Pancreas (tissue), 10 donors: ENCODE measurements at places on chromosomes 2 and 18. TPM values are rescaled to one million over a fixed set of nuclear protein-coding genes. Genes with fewer than 3 reads are reported as not detected.

GRCh38 chr2:62573137-62573731 lies 67.2 kb upstream of the TMEM17 start:
- H3K36me3 ChIP-seq: no peaks in the 10 kb centered on the region
- no peaks in the 10 kb centered on the region for H3K27me3 ChIP-seq
- H3K4me3 ChIP-seq: no peak overlapping the region
- DNase-seq: no peak

Gene POTEF
- not detected for total RNA-seq

Gene SLC16A14
- total RNA-seq: 0.49 TPM

Gene SLC38A11
- 2.0 TPM for total RNA-seq

DNA sequence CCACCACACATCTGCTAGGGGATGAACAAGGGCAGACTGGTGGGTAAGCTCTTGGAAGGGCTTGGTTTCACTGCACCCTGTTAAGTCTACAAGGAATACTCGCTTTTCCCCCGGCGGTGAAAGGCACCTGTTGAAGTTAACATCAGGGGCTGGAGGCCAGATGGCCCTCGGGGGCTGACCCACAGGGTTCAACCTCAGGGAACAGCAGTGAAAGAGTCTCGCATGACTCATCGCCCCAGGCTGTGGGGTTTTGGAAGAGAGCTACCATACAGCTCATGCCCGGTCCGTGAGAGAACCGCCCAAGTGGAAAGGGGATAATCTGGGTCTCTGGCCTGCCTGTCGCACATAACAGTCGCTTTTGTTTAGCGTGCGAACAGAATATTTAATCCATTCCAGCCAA lies 748.0 kb downstream of the DPP10 start:
- no peak for DNase-seq
- H3K27ac ChIP-seq: no peak overlapping the region
- H3K4me1 ChIP-seq: no peaks in the 10 kb centered on the region

GRCh38 chr2:82501217-82501616 lies 1957.9 kb downstream of the SUCLG1 start:
- no peak overlapping the region for H3K4me3 ChIP-seq
- DNase-seq: no peak
- no peak overlapping the region for H3K27ac ChIP-seq
- H3K27me3 ChIP-seq: no peaks in the 10 kb centered on the region
- no peaks in the 10 kb centered on the region for H3K36me3 ChIP-seq
- no peaks in the 10 kb centered on the region for H3K4me1 ChIP-seq

Gene GPR39
- total RNA-seq: 3.7 TPM

GRCh38 chr18:43719267-43719795 lies 442.0 kb upstream of the SYT4 start:
- no peaks in the 10 kb centered on the region for H3K27me3 ChIP-seq
- H3K4me1 ChIP-seq: no peaks in the 10 kb centered on the region
- no peak for DNase-seq
- no peak overlapping the region for H3K27ac ChIP-seq
- no peak overlapping the region for H3K4me3 ChIP-seq

Gene CCBE1
- 0.14 TPM for total RNA-seq

DNA sequence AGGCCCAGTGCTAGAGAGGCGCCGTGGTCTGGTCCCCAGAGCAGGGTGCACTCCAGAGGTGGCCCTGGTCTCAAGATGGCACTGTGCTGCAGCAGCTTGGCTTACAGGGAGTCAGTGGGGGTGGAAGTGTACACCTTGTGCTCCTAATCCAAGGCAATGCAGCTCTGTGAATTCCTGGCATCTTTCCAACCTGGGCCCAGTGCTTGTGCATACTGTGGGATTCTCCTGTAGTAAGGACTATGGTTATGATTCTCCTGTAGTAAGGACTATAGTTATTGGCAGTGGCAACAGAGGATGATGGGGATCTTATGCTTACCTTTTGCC lies 616.7 kb upstream of the REG3G start:
- H3K36me3 ChIP-seq: no peaks in the 10 kb centered on the region
- no peaks in the 10 kb centered on the region for H3K27me3 ChIP-seq
- peak; percentile 11 for DNase-seq
